T-helper 2 cell (primary cell): ENCODE measurements at places on chromosomes 2 and 18.

GRCh38 chr2:38561691-38562090, 41.0 kb downstream of the HNRNPLL start:
- no peak for DNase-seq

DNA sequence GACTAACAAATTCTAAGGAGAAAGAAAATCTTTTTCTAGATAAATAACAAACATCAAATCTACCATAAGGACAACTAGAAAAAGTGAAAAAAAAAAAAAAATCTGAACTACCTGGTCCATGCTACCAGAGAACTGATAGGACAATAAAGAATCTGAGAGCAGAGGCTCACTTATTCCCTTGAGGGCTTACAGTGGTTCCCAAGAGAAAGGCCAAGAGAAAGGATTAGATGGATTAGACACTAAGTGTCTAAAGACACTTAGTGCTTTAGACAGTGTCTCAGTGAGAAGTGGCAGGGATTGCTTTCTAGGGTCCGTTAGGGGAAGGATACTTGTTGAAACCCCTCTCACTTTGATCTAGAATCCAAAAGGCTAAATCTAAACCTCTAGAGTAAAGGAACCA, 78.2 kb downstream of the COA5 start:
- DNase-seq, result no peak

DNA sequence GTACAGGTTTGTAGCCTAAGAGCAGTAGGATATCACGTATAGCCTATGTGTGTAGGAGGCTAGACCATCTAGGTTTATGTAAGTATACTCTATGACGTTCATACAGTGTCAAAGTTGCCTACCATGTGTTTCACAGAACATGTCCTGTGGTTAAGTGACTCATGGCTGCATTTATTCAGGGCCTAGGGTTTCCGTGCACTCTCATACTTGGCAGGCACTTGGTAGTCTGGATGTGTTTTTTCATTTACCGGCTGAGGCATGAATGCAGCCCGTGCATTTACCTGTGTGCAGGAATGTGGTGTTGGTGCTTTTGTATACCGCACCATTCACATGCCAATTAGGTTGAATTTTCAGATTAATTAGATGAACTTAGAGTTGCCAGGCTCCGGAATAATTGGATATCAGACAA, 43.4 kb downstream of the MYL12B start:
- DNase-seq, result no peak

DNA sequence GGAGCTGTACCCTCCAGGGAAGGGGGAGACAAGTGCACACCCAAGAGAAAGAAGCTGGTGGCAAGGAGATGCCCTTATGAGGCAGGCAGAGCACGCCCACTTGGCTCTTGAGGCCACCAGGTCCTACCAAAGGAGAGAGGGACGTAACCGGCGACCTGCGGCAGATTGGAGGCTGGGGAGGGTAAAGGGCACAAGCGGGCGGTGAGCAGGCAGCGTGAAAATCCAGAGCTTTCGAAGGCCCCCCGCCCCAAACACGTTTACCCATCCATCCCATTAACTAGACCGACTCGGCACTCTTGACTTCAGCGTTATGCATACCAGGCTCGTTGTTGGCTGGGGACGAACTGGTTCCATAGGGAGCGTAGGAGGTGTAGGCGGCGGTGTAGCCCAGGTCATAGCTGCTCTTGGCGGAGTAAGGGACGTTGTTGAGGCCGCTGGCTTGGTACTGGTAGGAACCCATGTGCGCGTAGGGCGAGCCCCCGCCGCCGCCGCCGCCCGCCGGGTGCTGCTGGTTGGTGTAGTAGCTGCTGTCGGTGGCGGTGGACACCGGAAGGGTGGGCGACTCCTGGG, 794 bp downstream of the DLX2 start:
- DNase-seq, result no peak

GRCh38 chr18:75868031-75868430, 440.5 kb upstream of the SMIM21 start:
- no peak for DNase-seq

GRCh38 chr2:10135296-10136089, 13.0 kb downstream of the RRM2 start:
- DNase-seq, result no peak

DNA sequence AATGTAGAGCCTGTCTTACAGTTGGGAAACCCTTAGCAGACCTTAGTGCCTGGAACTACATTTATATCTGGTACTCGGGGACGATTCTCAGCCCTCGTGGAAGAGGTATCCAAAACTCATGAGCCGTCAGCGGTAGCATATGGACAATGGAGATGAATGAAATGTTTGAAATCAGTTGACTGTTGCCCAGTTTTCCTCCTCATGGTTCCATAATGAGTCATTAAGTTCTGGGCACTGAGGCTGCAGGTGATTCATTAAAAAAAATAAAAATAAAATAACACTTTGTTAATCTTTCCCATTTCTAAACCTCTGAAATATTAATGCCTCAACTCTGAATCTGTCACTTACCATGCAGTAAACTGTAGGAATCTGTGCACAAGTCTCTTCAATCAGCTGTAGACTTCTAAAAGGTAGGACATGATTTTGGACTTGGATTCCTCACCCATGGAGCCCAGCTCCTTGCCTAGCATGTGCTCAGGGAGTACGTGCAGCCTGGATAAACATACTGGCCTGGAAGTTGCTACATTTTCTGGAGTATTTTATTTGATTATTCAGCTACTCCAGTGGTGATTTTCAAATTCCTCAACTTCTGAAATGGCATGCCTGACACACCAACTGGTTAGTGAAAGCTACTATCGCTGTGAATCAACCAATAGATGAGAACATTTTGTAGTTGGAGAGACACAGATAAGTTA, 979.2 kb downstream of the CNTNAP5 start:
- DNase-seq, result no peak

GRCh38 chr2:205789906-205790305, 107.6 kb downstream of the NRP2 start:
- DNase-seq, result no peak

GRCh38 chr2:29443151-29443550, 327.9 kb downstream of the CLIP4 start:
- no peak for DNase-seq

- no peak for DNase-seq
These were observed 67.8 kb downstream of the COA5 start for GRCh38 chr2:98540536-98540935.

GRCh38 chr18:46893360-46893759, 23.9 kb downstream of the PIAS2 start:
- no peak for DNase-seq

GRCh38 chr2:63950414-63950813, 68.8 kb downstream of the VPS54 start:
- DNase-seq, result no peak

DNA sequence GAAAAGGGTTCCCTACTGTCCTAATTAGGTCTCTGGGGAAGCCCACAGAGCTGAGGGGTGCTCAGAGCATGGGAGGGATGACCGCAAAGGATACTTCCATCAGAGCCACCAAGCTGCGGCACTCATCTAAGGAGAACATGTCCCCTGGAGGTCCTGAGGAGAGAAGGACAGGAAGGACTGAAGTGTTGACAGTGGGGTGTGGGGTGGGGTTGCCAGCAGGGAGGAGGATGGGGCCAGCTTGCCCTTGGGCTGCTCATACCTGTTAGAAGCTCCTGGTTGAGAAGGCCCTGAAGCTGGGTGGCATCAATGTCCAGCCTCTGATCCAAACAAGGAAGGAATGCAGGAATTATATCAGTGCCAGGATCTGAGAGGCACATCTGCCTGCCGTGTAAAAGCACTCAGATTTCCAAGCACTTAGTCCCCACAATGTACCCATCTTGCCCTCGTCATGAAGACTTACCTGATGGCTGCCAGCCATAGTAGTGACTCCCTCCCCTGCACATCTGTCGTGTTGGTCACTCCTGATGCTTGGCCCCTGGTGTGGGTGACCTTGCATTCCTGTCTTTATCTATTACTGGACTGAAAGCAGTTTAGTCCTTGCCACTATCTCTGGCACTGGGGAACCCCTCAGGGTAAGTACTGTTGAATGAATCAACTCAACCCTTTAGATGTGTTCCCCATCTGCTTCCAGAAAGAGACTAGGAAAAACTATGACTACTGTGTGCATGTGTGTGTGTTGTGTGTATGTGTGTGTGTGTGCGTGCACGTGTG, 68.9 kb downstream of the CAPN13 start:
- DNase-seq, result no peak

- no peak for DNase-seq
These were observed 15.0 kb downstream of the LYG2 start for GRCh38 chr2:99240431-99240830.

- DNase-seq, result no peak
These were observed 10.9 kb upstream of the MYOM1 start for GRCh38 chr18:3230401-3231334.

- no peak for DNase-seq
These were observed 65.6 kb downstream of the EHD3 start for GRCh38 chr2:31299547-31299946.

DNA sequence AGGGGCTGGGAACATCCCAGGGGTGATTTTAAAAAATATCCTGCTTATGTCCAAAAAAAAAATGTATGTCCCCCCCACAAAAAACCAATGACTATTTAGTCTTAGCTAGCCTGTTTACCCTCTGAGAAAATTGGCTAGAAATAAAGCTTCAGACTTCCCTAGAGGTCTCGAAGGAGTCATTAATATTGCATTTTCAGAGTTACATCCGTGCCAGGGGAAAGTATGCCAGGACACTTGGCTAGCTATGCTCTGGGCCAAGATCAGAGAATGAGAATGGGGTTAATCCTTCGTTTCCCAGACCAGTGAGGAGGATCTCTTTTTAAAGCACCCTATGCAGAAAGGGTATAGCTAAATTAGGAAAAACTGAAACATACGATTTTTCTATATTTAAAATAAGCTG, 183.6 kb downstream of the MC4R start:
- no peak for DNase-seq

DNA sequence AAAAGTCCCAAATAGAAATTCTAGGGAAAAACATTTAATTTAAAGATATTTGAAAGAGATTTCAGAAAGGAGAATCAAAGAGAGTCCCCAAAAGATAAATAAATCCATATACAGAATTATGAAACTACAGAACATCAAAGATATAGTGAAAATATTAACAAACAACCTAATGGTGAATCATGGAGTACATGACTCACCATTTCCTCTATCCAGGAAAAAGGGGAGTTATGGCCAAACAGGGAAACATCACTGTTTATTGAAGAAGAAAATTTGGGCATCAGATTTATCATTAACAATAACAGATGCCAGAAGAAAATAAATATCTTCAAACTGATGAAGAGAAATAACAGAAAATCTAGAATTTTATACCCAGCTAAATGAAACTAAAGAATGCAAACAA, 448.3 kb downstream of the CDH2 start:
- DNase-seq, result no peak

DNA sequence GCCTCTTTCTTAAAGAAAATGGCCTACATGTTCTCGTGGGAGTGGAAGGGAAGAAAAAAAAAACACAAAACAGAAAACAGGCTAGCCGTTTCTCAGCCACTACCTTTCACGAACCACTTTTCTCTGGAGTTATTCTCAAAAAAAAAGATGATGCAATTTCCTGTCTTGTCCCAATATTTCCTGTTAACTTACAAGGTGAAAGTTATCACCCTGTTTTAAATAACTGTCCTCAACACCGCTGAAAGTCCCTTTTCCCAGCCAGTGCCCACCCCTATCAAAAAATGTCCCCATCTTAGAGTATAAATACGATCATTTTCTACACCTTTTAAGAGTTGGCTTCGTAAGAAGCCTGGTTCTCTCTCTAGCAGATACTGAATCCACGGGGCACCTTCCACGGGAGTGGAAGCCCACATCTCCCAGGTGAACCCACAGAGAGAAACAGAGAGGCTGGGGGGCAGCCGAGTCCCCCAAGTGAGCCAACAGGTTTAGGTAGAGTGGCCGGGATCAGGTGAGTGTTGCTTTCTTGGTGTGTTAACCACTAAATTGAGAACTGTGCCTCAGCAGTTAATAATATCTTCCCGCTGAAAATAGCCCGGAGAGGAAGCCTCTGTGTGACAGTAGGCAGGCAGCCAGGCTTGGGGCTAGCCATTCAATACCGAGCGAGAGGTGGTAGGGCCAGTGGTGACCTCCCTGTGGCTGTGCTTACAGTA, 15.9 kb downstream of the SMAD7 start:
- no peak for DNase-seq

- DNase-seq, result no peak
These were observed 29.8 kb upstream of the KDM3A start for GRCh38 chr2:86411396-86411795.

DNA sequence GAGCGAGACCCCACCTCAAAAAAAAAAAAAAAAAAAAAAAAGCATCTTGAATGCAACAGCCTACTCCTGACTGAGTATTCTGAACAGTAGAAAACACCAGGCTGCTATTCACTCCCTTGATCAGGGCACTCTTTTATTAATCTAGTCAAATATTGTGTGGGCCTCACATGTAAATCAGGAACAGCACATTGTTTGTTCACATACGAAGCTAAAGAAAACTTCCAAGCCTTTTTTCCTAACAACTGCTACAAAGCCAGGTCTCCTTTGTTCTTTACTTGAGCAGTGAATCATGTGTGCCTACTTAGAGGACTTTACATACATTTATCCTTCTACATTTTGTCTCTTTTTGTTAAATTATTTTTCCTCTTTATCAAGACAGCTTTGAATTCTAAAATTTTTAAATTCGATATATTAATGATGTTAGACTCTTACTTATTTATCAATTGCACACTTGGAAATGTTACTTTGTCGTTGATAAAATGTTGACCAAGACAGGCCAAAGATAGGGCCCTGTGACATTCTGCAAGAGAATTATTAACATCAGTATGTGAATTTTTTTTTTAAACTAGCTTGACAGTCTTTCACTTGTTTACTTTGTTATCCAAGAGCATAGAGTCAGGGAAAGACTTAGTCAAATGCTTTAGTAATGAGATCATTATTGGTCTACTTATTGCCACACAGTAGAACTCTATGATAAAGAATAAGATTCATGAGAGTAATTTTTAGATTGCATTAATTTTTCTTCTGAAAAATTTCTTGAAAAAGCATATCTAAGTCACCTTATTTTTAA, 13.2 kb downstream of the SPATS2L start:
- no peak for DNase-seq

- DNase-seq, result no peak
These were observed 35.0 kb downstream of the NEURL3 start for GRCh38 chr2:96470109-96470508.

DNA sequence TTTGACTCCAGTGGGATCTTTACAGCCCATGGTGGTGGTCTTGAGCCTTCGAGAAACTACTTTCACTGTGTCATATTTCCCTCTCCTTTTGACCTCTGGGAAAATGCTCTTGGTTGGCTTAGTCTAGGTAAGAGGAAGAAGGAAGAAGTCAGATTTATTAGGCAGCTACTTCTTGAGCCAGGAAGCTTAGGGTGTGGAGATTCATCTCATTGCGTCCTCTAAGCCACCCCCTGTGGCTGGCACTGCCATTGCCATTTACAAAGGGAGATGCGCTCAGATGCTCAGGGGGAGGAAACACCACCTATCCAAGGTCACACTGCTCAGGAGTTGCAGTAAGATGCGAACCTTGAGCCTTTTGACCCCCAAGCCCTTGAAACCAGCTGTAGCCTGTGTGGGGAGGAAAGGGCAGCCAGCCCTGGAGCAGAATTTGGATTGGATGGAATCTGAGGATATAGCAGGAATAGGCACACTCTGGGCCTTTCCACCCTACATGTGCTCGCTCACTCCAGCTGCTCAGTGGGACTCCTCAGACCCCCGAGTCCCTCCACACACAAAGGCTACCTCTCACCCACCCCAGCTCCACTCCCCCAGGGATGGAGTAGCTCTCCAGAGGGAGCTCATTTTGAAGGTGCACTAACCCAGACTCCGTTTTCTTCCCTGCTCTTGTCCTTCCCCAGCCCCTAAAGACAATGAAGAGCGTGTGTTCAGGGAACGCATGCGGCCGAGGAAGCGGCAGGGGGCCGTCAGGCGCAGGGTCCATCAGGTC, 321.3 kb upstream of the EPAS1 start:
- DNase-seq, result no peak

GRCh38 chr2:59223742-59224141, 982.6 kb upstream of the FANCL start:
- no peak for DNase-seq

- no peak for DNase-seq
These were observed 76.2 kb downstream of the FMNL2 start for GRCh38 chr2:152411154-152411553.
